Activated naive CD4-positive, alpha-beta T cell treated with anti-CD3 and anti-CD28 coated beads, Interleukin-2, amount 50 U/mL, for 72 hours (primary cell): ENCODE measurements at places on chromosomes 2 and 18.

DNA sequence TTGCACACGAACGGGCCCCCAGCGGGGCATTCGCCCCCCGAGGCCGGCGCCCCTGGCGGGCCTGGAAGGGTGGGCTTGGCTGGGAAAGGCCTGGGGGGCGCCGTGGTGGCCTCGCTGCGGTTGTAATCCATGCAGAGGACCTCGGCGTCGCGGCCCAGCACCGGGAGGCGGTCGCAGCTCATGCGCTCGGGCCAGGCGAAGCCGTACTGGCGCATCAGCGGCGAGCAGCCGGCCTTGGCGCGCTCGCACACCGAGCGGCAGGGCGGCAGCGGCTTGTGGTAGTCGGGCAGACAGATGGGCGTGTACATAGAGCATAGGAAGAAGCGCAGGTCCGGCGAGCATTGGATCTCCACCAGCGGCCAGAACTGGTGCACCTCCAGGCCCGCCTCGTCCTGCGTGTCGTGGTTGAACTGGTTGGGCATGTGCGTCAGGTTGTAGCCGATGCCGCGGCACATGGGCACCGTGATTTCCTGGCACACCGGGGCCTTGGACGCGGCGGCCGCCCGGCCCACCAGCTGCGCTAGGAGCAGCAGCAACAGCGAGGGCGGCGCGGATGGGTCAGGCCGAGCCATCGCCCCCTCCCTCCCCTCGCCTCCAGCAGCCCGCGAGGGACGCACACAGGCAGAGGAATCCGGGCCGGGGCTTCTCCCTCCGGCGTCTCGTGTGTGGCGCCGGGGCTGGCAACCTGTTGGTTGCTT is 1.4 kb downstream of the FZD5 start:
- DNase-seq, result peak; percentile 59

DNA sequence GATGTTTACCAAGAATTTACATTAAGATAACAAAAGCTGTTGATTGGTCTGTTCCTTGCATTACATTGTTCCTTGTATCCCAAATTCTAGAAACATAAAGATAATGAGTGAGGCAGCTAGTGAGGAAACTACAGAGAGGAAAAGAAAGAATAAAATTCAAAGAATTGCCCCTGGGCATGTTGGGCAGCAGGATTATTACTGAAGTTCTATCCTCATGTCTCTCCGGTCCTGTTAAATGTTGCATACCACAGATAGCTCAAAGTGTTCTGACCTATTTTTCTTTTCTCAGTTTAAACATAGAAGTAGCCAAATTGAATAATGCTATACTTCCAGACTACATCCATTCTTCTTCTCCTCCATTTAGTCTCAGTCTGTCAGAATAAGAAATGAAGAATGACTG is 58.2 kb upstream of the DYNC1I2 start:
- DNase-seq, result no peak

DNA sequence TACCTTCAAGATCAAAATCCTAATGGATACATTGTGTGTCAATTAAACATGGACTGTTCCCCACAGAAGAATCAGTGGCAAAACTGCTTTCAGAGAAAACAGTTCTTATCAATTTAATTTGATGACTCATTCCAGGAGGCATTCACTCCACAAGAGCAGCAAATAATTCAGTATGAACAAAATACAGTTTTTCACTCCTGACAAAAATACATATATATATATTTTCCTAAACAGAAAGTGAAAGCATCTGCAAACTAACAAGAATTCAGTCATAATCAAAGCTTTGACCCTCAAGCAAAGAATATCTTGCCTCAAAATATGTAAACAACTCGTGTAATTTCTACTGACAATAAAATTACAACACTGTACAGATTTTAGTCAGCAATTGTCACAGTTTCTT is 685.1 kb upstream of the SLC8A1 start:
- no peak for DNase-seq

DNA sequence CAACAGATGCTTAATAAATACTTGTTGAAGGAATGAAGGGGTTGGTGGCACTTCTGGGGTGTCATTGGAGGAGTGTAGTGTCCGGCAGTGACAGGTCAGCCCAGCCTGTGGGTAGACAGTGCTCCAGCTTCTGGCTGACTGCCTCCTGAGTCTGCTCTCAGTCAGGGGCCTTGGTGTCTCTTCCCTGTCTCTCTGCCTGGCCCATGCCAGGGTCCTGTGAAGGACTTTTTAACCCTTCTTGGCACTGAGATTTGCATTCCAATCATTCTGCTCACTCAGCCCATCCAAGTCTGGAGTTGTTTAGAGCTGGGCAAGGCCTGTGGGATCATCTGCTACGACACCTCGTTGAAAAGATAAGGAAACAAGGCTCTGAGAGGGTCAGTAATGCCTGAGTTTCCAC is 1.4 kb upstream of the KCNK3 start:
- no peak for DNase-seq

DNA sequence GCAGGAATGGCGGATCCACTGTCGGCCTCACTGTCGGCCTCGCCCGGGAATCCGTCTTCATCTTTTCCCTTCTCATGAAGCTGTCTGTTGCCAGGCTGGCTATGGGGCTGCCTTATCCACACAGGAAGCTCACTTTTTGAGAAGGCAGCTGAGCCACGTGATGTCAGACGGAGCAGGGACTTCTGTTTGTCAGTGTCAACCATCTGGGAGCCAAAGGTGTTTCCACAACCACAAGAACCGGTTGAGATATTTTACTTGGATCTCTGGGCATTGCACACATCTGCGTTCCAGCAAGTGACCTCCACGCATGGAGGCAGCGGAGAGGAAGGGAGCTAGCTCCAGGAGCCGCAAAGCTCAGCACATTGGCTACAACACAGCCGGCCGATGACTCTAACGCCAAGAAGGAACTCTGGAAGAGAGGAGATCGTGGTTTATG is 27.4 kb upstream of the TAF1B start:
- DNase-seq, result no peak

DNA sequence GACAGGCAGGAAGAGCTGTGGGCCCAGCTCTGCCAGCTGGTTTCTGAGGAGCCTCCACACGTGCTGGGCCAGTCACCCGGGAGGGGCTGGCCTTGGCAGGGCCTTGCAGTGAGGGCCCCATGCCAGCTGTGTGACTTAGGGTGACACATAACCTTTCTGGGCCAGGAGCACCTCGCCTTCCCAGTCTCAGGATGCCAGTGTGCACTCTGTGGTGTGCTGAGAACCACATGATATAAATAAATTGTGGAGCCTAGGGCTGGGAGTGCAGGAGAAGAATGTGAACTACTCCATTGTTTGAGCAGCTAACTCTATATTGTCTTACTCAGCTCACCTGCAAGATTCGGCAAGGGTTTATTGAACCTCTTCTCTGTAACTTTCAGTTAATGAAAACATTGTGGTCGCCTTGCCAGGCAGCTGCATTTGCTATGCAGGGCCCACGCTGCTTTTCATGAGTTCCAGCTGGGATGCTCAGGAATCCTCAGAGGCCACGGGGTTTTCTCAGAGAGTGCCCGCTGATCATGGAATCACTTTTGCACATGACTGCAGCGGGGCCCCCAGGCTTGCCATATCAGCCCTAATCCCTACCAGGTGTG is 222.3 kb downstream of the SH3RF3 start:
- no peak for DNase-seq

DNA sequence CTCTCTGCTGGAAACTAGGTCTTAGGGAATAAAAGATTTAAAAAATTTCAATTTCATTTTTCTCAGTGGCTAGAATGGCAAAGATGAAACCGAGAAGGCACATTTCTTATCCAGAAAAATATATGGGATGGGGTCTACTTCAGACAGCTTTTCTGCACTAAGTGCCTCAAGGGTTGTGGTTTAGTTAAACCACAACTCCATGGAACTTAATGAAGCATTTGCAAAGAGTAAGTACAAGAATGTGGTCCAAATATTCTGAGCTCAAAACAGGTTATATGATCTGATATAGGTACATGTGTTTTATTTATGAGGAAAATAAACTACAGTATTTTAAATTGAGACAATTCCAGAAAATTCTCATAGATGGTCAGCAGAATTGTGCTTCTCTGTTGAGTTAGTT is 101.8 kb upstream of the FZD5 start:
- no peak for DNase-seq

DNA sequence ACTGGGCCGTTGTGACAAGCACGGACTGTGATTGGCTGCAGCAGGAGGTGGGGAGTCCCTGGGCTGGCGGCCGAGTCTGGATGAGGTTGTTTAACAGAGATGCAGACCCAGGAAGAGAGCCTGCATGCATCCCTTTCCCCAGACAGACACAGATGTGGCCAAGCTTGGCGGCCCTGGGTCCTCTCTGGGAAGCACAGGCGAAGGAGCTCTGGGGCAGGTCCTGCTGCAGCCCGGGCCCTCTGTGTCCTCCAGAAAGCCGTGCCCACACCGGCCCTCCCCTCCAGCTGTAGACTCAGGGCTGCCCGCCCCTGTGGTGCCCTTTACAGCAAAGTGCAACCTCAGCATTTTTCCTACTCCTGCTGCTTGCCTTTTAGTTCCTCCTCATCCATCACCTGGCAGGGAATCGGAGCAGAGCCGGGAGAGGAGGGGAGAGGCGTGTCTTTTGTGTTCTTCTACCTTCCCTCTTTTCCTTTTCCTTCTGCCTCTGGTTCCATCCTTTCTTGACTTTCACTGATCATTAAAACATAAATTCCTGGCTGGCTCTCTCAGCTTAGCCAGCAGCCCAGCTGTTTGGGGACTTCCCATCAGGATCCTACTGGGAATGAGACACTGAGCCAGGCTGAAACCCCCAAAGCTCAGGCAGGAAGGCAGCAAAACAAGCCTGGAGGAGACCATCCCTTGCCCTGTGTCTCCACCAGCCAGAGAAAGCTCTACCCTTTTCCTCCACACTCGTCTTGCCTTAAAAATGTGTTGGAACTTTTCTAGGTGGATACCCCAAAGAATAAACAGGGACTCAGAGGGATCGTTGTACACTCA is 75.0 kb downstream of the CTIF start:
- no peak for DNase-seq
